ENCODE measurements at places on chromosomes 11 and 22.
A peak's percentile ranks its signal among the peaks of the same experiment; 100 is the strongest.

DNA sequence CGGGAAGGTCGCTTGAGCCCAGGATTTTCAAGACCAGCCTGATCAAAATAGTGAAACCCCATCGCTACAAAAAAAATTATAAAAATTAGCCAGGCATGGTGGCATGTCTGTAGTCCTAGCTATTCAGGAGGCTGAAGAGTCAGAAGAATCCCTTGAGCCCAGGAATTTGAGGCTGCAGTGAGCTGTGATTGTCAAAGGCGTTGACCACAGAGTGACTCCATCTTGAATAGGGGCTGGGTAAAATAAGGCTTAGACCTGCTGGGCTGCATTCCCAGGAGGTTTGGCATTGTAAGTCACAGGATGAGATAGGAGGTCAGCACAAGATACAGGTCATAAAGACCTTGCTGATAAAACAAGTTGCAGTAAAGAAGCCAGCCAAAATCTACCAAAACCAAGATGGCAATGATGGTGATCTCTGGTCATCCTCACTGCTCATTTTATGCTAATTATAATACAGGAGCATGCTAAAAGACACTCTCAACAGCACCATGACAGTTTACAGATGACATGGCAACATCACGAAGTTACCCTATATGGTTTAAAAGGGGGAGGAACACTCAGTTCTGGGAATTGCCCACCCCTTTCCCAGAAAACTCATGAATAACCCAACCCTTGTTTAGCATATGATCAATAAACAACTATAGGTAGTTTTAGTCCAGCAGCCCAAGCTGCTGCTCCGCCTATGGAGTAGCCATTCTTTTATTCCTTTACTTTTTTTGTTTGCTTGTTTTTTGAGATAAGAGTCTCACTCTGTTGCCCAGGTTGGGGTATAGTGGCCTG, 2.8 kb upstream of the RDX start:
- DNase-seq, result no peak

DNA sequence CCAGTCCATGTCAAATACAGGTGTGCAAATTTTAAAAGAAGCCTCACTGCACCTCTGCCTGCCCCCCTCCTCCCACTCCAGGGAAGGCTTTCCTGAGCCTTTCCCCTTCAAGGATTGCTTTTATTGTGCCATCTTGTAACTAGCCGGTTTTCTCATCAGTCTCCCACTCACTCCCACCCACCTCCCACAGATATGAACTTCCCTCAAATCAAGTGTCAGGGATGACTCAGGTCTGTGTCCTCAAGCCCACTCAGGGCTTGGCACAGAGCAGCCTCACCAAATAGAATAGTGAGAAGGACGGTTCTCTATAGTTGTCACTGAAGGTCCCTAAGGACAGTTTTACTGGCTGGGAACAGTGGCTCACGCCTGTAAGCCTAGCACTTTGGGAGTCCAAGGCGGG, 43.0 kb downstream of the THAP12 start:
- no peak for DNase-seq

- no peak for DNase-seq
These were observed 112.1 kb downstream of the LRRC32 start for GRCh38 chr11:76558473-76558872.

DNA sequence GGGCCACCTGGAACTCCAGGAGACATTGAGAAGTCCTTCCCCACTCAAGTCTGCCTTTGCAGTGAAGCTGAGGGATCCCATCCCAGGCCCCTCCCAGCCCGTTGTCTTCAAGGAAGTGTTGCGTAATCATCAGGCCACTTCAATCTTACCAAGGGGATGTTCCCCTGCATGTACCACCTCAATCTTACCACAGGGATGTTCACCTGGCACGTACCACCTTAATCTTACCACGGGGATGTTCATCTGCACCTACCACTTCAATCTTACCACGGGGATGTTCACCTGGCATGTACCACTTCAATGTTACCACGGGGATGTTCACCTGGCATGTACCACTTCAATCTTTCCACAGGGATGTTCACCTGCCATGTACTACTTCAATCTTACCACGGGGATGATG, 108.0 kb upstream of the SYN3 start:
- DNase-seq, result no peak

DNA sequence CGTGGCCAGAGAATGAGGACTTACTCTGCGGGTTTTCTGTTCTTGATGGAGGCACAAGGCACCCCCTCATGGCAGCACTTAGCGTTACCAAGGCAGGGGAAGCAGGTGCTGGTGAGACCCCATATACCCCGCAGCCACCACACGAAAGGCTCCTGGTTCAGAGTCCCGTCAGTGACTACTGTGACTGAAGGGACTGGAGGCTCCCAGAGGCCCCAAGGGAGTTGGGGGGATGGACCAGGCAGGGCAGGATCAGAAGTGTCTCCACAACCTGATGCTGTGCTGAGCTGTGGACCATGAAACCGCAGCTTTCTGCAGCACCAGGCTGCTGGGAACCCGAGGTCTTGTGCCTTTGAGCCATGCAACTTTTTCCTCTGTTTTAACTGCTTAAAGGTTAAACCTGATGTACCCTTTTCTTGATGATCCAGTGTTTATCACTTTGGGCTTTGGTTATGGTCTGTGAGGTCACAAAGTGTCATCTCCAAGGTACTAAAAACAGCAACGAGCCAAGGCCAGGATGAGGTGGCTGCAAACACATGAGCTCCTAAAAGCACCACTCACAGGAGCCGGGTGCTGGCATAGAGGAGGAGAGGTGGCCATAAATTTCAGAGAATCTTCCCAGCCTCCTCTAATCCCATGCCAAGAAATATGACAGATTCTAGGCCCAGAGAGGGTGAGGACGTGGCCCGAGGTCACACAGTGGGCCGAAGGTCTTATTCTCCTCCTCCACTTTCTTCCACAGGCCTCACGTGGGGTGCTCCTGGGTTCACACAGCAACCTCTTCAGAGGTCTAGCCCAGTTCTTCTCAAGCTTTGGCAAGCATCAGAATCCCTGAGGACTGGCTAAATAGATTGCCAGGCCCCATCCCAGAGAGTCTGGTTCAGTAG, 4.2 kb upstream of the LRRC32 start:
- DNase-seq, result peak; percentile 92

GRCh38 chr11:44301564-44302271, 8.2 kb downstream of the ALX4 start:
- no peak for DNase-seq

DNA sequence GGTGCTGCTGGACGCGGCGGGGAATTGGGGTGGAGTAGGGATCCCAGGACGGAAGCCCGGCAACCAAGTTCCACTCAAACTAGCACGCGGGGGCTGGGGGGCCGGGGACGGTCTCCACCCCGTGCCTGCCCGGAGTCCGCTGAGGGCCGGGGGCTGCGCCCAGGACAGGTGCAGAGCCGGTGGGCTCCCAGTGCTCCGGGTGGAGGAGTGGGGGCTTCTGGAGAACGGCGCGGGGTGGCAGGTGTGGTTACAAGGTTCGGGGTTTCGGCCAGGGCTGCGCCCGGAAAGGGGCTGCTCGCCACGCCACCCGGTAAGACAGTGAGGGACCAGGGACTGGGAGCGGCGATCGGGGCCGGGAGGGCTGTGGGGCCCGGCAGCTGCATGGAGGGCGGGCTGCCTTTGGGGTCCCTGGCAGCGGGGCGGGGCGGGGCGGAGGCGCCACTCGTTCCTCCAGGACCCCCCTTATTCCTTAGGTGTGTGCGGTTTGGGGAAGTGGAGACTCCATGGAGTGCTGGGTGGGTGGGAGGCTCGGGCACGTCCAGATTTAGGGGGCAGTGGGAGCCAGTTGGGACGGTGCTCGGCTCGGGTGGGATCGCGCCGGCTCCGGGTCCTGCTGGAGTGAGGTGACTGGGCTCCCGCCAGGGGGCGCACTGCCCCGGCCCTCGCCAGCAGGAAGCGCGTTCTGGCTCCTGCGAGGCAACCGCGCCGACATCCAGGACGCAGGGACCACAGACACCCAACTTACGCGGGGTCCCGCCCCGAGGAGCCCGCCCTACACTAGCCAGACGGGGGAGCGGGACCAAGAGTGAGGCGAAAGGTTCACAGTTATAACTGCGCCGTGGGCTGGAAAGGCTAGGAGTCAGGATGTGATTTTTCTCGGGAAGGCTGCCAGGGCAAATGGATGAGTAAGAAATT, 868 bp downstream of the TSPAN18 start:
- DNase-seq, result peak; percentile 60

GRCh38 chr11:14362611-14363010, 3.6 kb upstream of the RRAS2 start:
- no peak for DNase-seq
